Stimulated activated CD8-positive, alpha-beta memory T cell treated with anti-CD3 and anti-CD28 coated beads, Interleukin-15, amount 100 ng/mL, for 1 hour (primary cell): ENCODE measurements at places on chromosomes 5 and 9.

GRCh38 chr9:137052998-137053943, 590 bp downstream of the ENTPD2 start:
- no peak for DNase-seq

- DNase-seq: no peak
Measured at GRCh38 chr9:138098116-138098907, 220.7 kb downstream of the CACNA1B start.

- no peak for DNase-seq
Measured at GRCh38 chr5:69043655-69043996, 50.2 kb upstream of the SLC30A5 start.

- no peak for DNase-seq
Measured at GRCh38 chr9:110217656-110218099, 9.7 kb upstream of the C9orf152 start.

GRCh38 chr9:96163161-96163560, 138.8 kb downstream of the HSD17B3 start:
- DNase-seq: no peak

- no peak for DNase-seq
Measured at GRCh38 chr9:20624201-20625002, 2.1 kb upstream of the MLLT3 start.

DNA sequence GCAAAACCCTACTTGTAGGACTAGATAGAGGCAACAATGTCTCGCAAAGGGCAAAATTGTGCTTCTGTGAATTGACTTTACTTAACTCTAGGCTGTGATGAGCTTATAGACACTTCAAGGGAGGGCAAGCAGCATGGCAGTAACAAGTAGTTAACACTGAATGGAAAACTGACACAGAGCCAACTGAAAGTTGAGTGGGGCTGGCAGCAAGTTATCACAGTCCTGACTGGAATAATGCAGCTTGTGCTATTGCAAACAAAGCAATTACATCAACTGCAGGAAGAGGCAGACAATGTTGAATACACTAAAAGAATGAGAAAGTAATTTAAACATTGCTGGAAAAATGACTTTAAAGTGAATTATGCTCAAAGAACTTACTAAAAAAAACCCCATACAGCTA, 62.2 kb downstream of the RNF38 start:
- DNase-seq: no peak

DNA sequence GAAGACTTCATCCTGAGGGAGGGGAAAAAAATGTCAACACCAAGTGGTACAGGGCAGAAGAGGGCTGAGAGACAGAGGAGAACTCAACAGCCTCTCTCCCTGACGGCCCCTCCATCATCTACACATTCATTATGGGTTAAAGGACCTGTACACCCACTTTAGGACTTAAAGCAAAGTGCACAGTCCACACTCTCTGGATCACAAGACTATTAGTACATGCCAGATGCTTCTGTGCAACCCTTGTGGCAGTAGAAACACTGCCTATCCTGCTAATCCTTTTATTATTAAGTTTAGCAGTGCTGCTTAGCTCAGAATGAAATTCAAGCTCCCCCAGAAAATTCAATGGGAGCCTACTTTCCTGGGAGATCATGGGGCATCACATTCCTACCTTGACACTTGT, 1.9 kb downstream of the FRMD3 start:
- DNase-seq: no peak

DNA sequence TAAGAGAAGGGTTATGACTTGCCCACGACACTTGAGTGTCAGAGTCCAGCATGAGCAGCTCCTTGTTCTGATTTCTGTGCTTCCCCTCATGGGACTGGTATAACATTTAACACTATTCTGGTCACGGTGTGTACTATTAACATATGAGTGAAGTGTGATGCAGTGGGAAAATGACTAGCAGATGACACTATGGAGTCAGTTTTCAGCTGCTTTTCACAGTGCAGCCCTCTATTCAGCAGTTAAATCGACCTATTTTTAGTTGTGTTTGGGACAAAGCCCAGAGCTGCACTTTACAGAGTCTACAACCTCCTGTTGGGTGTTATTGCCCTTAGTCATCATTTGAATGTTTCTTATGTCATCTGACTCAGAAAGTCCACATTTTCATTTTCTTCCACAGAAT, 59.1 kb downstream of the CHSY3 start:
- no peak for DNase-seq

GRCh38 chr5:157626831-157627230, 25.4 kb downstream of the SOX30 start:
- DNase-seq: no peak

DNA sequence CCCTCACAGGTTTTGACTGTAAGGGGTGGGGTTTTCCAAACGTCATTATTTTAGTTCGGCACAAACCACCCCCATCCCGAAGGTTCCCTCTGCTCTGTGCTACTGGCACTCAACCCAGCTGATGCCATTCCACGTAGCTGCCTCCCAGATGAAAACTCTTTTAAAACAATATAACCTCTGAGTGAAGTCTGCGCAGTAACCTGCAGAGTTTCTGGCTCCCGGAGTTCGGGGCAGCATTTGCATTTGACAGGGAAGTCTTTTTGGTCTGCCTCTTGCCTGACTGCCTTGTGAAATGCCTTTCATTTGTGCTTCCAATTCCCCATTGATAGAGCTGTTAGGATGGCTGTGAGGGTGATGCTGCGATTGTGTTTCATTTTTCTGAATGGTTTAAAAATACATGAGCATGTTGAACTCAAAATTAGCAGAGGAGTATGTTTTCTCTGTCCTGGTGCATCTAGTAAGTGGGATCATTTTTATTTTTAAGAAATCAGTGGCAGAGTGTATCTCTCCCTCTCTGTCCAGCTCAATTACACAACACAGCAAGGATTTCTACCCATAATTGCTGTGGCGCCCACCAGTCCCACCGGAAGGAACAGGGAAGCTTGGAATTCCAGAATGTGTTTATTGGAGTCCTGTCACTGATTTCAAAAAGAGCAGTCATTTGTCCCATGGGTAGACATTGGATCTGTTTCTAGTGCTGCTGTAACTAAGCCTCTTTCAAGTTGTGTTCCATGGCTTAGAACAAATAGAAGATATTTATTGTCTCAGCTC, 24.8 kb downstream of the ADCY2 start:
- no peak for DNase-seq

DNA sequence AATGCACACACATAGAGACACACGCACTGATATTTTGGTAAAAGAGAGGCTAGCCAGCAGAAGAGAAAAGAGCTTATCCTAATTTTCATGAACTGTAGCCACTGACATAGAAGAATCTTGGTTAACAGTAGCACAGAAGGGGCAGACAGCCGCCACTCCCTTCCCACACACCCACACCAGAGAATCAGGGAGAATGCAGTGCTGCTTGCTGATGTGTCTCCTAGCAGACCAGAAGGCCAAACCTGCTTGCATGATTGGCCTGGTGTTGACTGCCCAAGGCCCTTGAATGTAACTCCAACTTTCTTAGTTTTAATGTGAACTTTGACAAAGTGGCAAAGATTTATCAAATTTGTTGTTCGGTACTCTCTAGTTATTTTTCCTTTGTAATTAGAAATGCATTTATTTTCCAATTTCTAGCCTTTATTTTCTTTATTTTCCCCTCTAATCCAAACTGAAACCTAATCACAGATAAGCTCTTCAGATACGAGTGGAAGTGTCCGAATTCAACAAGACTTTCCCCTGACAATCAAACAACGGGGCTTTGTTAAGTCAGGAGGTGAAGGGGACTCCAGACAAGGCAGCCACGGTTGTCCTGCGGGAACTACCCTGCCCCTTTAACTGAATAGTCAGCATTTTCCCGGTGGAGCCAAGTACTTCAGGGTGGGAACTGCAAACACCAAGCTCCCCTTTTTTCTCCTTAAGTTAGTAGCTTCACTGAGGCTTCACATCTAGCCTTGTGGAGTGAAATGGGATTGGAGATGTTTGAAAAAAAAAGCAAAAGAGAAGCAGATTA, 81.9 kb upstream of the CTSL start:
- no peak for DNase-seq

- DNase-seq: no peak
Measured at GRCh38 chr5:143812085-143812705, at the start of gene HMHB1. Gene HMHB1, plus strand, starts transcription at chr5:143812161.

GRCh38 chr9:32350682-32351081, 33.8 kb upstream of the ACO1 start:
- DNase-seq: no peak

- no peak for DNase-seq
Measured at GRCh38 chr5:58326022-58326421, 133.9 kb downstream of the PLK2 start.

DNA sequence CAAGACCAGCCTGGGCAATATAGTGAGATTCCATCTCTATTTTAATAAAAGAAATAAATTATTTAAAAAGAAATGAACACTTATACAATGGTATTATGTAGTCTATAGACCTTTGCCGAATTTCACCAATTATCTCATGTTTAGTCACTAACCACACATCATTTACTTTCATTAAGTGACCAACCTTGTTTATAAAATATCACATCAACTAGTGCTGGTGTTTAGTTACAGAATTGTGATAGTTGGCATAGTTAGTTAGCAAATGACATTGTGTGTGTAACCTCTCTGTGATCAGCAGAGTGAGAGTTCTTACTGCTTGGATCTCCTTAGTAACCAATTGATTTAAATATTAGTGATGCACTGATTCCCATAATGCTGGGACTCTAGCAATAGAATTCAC, 71.8 kb downstream of the PRR16 start:
- no peak for DNase-seq

GRCh38 chr5:66864240-66864884, 268.2 kb downstream of the MAST4 start:
- no peak for DNase-seq

DNA sequence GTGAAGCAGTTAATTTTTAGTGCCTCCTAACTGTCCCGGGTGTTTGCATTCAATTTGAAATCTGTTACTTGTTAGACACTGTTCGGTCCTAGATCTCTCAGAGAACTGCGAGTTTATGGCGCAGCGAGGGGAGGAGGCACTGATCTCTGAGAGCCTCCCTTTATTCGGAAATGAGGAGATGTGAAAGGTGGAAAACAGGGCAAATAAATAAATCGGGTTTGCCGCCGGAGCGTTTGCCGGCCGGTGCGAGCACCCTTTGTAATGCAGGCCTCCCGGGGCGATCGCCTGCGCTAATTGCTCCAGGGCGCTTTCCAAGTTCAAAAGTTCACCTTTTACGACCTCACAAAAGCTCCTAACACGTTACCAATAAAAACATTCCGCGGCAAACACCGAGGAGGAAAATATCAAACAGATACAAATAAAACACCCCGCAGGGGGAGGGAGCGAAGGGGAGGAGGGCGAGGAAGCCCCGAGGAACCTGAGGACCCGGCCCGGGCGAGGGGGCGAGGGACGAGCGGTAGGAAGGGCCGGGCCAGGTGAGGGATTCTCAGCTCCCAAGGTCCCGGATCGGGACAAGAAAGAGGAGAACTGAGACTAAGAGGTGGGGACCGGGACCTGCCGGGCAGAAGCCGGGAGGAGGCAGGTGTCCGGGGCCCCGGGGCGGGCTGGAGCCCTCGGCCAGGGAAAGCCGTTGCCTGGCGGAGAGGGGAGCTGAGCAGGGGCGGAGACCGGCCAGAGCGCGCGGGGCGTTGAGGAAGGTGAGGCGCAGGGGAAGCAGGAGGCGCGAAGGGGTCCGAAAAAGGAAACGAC, 1.4 kb downstream of the NR6A1 start:
- DNase-seq: no peak

- DNase-seq: no peak
Measured at GRCh38 chr5:156328161-156328560, 1.2 kb downstream of the SGCD start.
